ENCODE measurements at places on chromosomes 1 and 21. TPM values are rescaled to one million over a fixed set of nuclear protein-coding genes. Genes with fewer than 3 reads are reported as not detected.
A peak's percentile ranks its signal among the peaks of the same experiment; 100 is the strongest.

DNA sequence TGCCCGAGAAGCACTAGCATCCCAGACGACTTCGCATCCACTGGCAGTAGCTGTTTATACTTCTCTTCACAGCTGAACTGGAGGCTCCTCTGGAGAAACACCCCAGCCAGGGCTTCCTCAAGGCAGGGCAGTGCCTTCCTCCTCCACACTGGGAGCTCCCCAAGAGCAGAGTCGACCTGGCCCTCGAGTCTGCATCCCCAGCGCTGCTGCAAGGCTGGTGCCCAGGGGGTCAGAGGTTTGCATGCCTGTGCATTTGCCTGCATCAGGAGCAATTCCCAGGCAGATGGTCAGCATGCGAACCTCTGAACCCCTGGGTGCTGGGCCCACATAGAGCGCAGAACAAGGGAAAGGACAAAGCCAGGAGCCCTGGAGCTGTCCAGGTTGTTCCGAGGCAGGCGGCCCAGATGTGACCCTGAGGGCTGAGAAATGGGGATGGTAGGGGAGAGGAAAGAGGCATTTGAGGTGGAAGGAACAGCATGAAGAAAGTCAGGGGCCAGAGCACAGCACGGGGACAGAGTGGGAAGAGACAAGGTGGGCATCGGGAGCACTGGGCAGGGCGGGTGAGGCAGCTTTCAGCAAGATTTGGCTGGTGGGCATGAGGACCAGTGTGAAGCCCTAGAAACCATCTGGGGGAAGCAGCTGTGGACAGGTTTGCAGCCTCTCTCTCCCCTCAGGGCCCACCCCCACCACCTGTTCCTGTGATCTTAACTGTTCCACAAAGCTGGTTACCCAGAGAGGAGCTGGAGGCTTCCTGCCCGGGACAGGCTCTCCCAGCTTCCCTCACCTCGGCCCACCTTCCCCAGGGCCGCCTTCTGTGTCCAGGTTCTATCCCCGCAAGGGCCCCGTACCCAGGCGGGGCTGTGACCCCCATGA, 6.4 kb upstream of the S100A8 start:
- no peak for DNase-seq
- no peak overlapping the region for H3K4me3 ChIP-seq
- no peaks in the 10 kb centered on the region for H3K4me1 ChIP-seq
- H3K36me3 ChIP-seq = no peaks in the 10 kb centered on the region

The PDE4B gene
- total RNA-seq = 96.6 TPM

The IL20 gene
- total RNA-seq = not detected

The HPDL gene
- 0.88 TPM for total RNA-seq

DNA sequence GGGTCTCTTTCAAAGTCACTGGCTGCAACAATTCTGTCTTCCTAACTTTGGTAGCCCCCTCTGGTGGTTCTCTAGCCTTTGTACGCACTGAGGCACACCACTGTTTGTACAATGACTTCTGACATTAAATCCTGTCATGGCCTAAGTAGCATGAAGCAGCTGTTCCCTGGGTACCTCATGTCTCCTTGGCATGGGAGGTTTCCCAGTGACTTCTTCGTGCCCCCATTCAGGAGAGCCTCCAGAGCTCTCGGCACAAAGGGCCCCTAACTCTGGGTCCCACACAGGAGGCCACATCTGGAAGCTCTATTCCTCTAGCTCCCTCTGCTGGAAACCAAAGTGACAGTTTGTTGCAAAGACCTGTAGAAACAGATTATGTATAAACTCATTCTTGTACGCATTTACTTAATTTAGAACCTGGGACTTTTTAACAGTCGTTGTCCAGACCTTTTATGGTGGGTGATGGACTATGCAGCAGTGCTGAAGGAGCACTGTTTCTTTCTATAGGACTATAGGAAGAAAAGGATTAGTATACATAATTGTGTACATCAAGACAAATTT, 13.4 kb downstream of the SWT1 start:
- no peaks in the 10 kb centered on the region for H3K27me3 ChIP-seq
- no peak overlapping the region for H3K27ac ChIP-seq
- H3K4me3 ChIP-seq = no peak overlapping the region
- H3K36me3 ChIP-seq = no peaks in the 10 kb centered on the region
- peak; percentile 36 for DNase-seq

DNA sequence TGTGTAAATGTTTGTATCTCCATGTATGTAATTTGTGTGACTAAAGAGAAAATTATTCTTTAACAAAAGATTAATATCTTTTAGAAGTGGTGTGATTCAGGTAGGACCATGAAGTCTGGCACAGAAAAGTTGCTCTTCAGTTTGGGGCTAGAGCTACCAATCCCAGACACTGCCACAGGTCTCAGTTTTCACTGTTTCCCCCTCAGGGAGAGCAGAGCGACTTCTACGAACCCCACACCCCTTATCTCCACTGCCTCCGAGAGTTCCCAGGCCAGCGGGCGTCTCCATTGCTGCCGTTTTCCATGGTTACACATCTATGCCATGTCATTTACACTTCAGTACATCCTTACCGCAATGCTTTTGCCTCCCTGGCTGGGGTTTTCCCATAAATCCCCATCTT, 93.0 kb upstream of the SMYD2 start:
- no peaks in the 10 kb centered on the region for H3K27me3 ChIP-seq
- H3K36me3 ChIP-seq = no peaks in the 10 kb centered on the region
- no peak for DNase-seq
- no peaks in the 10 kb centered on the region for H3K4me1 ChIP-seq

GRCh38 chr1:35660581-35661473, 19.5 kb upstream of the PSMB2 start:
- H3K4me3 ChIP-seq = no peak overlapping the region
- no peaks in the 10 kb centered on the region for H3K27me3 ChIP-seq
- no peak for DNase-seq
- H3K4me1 ChIP-seq = no peaks in the 10 kb centered on the region
- no peak overlapping the region for H3K27ac ChIP-seq
- H3K36me3 ChIP-seq = no peaks in the 10 kb centered on the region

All from Peyer's patch (tissue), 4 donors.